Lung (tissue), 17 donors: ENCODE measurements at places on chromosomes 1 and 21. TPM values are rescaled to one million over a fixed set of nuclear protein-coding genes. Genes with fewer than 3 reads are reported as not detected.

HCN3 gene
- polyA plus RNA-seq: 1.0 TPM

MORC3 gene
- 16.0 TPM for polyA plus RNA-seq

PADI2 gene
- polyA plus RNA-seq: 1.2 TPM

DNA sequence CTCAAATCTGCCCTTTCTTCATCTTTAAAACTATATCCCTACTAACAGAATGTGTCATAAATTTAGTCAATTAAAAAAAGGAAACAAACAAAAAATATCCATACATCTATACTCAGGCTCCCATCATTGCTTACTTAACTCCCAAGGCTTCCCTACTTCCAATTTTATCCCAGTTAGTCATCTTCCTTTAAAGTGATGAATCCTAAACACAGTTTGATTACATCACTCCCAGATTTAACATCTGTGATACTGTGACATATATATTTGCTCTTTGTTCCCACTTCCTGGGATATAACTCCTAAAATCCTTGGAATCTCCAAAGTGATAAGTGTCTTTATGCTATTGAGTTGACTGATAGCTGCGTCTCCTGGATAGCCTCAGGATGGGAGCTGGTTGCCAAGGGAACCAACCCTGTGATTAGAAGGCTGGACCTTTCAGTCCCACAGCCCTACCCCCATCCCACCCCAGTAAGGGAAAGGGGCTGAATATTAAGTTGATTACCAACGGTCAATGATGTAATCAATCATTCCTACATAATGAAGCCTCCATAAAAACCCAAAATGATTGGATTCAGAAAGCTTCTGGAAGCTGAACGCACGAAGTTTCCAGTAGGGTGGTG, 21.6 kb downstream of the GLMN start:
- no peak for DNase-seq

DNA sequence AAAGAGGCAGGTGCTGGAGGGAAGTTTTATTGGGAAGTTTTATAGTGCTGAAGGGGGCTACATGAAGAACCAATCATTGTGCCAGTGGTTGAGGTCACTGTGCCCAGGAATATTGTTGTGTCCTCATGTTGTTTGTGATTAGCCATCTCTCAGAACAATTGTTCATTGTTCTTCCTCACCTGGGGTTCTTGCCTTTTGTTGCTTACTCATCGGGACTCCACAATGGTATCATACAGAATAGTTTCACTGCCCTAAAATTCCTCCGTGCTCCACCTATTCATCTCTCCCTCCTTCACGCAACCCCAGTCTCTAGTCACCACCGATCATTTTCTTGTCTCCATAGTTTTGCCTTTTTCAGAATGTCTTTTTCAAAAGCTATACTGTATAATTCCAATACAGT, 38.9 kb upstream of the CDC14A start:
- DNase-seq: no peak

DNA sequence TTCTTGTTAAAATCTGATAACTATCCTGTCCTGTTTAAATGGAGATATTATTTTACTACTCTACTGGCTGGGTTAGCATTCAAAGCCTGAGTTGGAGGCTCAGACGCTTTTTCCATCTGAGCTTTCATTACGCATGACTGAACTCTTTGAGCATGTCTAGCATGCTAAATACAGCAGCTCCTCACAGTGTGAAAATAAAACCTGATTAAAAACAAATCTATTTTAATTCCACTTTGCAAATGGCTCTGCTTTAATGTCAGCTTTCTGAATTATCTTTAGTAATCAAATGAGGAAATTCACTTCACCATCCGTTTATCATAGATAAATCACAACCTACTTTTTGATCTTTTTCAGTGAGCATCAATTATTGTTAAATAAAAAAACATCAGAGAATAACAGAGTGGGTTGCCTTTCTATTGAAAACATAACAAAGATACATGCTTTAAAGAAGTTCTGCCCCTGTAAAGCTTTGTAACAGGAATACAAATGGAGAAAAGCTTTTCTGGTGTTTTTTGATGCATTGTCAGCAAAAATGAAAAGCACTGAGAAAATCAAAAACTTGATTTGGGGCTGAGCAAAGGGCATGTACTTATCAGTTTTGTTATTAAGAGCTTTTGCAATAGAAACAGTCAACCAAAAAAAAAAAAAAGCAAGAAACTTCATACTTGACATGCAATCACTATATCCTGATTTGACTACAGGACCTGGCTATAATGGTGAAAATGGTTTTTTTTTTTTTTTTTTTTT, 3.5 kb upstream of the SPEN start:
- DNase-seq: peak; percentile 17

DNA sequence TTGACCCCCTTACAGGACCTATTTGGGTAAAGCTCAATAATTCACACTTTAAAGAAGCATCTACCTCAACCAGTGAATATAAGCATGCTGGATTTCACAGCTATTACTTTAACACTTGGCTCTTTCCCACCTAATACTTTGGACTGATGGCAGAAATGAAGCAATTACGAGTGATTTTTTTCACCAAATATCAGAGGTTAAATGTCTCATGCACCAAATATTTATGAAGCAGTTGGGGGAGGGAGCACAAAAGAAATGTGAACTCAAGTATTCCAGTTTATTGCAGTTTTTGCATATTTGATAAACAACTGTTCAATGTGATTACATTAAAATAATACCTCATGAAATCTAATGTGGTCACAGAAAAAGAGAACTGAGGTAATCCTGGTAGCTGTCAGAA, 223.6 kb downstream of the LRRC7 start:
- no peak for DNase-seq

DNA sequence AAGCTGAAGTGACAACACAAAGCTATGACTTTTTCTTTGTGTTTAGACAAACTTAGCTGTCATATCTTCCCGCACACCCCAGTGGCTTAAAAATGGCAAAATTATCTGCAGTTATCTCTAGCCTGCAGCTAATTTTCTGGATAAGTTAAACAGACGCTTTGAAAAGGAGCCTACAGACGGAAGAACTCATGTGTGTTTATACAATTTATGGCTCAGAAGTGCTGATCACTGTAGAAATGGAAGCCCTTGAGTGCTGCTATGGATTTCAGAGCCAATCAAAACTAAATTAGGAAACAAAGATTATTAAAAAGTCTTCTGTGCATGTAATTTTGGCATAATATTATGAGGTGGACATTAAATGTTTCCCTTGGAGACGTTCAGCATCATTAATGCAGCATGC, 11.6 kb downstream of the NTNG1 start:
- DNase-seq: peak; percentile 24

GRCh38 chr1:221032637-221033280, 153.5 kb downstream of the HLX start:
- no peak for DNase-seq

DNA sequence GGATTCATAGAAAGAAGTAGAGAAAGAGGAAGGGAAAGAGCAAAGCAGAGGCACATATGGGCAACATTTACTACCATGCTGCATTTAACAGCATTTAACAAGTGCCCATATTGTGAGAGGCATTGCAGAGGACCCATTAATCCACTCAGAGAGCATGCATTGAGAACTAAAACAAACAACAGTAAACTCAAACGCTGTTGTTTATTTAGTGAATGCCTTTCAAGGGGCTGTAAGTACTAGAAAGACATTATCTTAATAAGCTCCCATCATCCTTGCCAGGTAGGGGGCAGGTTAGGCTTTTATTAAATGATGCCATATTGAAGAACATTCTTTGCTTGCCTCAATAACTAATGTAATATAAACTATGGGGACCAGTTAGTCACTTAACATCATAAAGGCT, 254.3 kb upstream of the DAB1 start:
- DNase-seq: no peak

- DNase-seq: no peak
These were observed 61.5 kb downstream of the KCNK1 start for GRCh38 chr1:233675446-233675845.

- no peak for DNase-seq
These were observed 432.7 kb downstream of the SMYD3 start for GRCh38 chr1:246074421-246074820.

DNA sequence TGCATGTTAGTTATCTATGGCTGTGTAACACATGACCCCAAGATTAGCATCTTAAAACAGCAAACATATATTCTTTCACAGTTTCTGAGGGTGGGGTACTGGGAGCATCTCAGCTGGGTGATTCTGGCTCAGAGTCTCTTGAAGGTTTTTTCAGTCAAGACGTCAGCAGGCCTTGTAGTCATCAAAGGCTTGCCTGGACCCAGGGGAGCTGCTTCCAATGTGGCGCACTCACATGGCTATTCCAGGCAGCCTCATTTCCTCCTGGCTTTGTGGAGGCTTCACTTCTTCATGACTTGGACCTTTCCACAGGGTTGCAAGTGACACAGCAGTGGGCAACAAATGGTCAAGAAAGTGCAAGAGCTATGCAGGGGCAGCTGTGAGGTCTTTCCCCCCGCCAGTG, 114.7 kb downstream of the ACTL8 start:
- DNase-seq: no peak

GRCh38 chr1:78483903-78484302, 6.9 kb upstream of the PTGFR start:
- DNase-seq: no peak
